ENCODE measurements at places on chromosomes 2 and 18.
A peak's percentile ranks its signal among the peaks of the same experiment; 100 is the strongest.

GRCh38 chr2:6353669-6354068, 512.0 kb downstream of the CMPK2 start:
- DNase-seq, result no peak

- peak; percentile 43 for DNase-seq
These were observed 145.3 kb upstream of the ITGA4 start for GRCh38 chr2:181311837-181312236.

- DNase-seq, result no peak
These were observed 47.9 kb downstream of the FRZB start for GRCh38 chr2:182818501-182818900.

DNA sequence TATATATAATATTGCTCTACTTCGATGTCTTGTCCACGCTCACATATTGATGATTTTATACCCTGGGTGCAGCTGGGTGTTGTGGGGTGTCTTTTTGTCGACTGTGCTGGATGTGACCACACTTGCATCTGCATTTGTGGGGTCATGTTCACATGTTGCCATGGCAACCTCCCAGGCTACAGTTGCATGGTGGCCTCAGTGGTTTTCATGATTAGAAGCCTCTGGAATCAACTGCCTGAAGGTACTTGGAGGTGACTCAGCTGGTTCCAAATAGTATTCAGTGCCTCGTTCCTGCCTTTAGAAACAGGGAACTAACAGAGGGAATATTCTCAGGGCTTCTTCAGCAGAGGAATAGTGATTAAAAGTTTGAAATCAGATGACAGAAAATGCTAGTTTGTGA, 166.3 kb upstream of the NYAP2 start:
- DNase-seq, result no peak

GRCh38 chr2:237593596-237594320, 3.2 kb upstream of the RAB17 start:
- DNase-seq, result no peak

DNA sequence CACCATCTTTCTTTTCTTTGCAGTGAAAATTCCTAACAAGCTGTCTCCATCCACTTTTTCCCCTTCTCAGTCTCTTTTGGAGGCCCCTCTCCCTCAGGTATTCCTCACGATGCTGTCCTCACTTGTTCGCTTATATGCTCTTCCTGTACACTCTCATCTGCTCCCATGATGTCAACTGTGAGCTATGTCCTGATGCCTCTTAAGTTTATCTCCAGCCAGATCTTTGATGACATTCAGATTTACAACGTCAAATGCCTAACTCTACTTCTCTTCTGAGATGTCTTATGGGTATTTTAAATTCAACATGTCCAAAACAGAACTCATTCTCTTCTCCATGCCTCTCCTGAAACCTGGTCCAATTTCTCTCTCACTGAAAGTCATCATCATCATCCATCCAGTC, 55.1 kb upstream of the SERTAD2 start:
- no peak for DNase-seq

DNA sequence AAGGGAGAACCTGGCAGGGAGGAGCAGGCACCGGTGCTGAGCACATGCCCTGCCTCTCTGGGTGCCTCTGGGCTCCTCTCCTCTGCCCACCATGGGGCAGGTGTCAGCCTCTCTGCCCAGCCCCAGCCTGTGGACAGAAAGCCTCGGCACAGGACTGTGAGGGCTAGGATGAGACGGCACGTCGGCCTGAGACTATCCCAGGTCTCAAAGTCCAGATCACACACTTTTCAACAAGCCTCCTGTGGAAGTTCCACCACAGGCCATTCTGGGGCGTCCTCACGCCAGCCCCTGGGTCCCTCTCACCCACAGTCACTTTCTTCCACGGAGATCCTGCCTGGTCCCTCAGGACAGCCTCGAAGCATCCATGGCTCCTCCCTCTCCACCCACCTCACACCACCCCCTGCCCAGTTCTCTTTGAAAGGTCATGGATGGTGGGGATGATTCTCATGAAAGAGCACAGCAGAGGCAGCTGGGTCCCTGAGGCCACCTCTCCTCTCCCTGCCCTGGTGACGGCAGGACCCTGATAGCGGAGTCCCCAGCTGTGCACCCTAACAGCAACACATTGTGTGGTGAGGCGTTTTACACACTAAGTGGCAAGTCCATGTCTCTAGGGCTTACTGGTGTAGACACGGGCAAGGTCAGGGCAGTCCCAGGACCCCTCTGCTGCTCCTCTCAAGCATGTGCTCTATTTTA, 569.4 kb upstream of the SALL3 start:
- no peak for DNase-seq

DNA sequence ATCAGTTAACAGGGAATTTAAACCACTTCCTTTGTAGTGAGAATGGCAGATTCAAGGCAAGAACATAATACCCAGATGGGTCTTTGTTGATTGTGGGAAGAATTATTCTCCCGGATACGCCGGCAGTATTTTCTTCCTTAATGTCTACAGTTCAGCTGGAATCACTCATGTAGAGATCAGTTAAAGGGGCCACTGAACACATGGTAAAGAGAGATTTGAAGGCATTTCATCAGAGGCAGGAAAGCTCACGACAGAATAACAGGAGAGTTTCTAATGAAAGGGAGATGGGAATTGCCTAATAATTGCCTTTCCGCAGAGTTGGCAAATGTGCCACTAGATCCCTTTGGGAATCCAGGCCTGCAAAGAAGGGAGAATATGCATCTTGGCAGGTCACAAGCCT, 327.7 kb upstream of the ZNF804A start:
- DNase-seq, result no peak

DNA sequence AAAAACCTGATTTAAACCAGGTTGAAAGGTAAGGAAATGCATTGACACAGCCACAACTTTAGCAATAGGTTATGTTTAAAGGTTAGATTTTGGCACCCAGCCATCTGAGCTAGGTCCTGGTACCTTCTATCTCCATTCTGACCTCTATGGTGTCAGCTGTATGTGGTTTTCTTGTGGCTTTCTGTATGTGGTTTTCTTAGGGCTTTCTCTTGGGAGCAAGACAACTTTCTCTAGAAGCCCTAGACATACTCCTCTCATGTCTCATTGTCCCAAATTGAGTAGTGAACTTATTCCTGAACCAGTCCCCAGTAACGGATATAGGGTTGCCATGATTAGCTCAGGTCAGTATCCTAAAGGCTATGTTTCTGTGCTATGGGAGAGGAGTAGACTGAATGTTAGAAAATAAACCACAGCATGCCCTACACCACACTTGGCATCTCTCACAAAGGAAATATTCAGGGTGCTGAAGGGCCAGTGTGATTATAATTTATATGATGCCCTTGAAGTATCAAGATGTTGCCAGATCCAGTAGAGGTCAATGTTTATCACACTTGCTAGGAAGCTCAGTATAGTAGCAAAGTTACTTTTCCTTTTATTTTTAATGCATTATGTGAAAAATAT, 176.1 kb downstream of the CAPN13 start:
- peak; percentile 4 for DNase-seq

DNA sequence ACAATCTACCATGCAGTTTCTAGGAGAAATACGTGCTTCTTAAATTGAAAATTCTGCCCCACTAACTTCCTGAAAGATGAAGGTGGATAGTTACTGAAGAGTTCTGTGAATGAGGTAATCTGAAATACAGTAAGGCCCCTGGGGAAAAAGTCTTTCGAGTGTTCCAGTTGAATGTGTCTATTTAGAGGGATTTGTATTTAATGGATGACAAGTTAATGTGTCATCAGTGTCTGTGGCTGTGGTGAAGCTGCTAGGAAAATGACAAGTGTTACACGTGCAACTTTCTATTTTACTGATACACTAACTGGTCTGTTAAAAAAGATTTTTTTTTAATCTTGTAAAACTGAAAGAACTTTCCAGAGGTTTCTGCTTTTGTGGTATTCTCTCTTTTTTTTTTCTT, 384.6 kb downstream of the STK39 start:
- DNase-seq, result no peak

GRCh38 chr2:43057026-43057741, 169.2 kb downstream of the ZFP36L2 start:
- no peak for DNase-seq

DNA sequence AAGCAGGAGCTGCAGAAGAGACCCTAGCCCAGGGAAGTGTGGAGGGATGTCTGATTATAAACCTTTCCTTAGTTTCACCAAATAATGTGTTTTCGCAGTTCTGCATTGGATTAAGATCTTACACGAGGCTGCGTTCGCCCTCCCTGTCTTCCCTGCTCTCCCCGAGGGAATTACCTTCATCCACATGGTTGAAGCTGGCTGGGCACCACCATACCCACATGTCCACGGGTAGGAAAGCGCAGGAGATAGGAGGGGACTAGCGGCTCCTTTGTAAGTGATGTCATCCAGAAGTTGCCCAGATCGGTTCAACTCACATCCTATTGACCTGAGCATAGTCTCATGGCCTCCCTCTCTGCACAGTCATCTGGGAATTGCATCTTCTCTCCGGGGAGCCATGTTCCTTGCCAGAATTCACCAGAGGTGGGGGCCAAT, 1.1 kb downstream of the TTL start:
- DNase-seq, result no peak

GRCh38 chr18:48428475-48429177, 19.4 kb upstream of the ZBTB7C start:
- no peak for DNase-seq

- no peak for DNase-seq
These were observed 118.2 kb upstream of the IL1R2 start for GRCh38 chr2:101873543-101873942.

DNA sequence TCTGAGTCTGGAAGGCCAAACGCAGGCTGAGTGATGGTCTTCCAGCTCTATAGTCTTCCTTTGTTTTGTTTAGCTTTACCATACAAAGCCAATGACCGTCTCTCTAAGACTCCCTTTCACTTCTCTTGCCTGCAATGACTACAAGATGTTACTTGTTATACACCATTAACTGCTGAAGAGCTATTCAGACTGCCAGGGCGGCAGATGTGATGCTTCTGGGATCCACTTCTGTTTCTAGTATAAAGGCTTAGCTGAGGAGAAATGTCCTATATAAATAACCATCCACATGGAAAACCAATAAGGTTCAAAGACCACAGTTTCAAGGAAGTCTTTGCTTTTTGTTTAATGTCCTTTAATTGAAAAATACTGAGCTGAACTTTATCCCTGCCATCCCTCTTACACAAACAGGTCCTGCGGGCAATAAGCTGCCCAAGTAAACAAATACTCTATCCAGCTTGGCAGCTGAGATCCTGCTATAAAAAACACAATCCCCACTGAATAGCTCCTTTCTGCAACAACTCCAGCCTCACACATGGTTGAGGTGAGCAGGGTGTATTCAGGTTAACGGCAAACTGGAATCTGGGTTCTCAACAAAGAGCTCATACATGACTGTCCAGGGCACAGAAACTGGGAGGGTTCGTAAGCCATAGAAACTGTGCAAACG, 124.6 kb downstream of the VIT start:
- no peak for DNase-seq

- DNase-seq, result no peak
These were observed 418.8 kb upstream of the NETO1 start for GRCh38 chr18:73286584-73286983.

DNA sequence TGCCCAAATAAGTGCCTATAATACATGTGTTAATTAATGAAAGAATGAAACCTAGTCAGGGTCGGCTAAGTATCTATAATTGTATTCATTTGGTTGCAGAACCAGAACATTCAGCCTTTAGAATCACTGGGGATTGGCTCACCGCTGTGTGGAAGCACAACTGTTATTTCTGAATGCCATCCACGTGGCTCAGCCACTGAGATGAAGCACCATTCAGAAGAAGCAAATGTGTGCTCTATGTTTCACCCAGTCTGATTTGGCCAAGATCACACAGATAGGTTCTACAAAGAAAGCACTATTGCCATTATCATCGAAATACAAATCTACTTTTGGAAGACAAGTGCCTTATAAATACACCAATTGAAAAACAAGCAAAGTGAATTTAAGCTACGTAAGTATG, 30.6 kb upstream of the SPOPL start:
- DNase-seq, result no peak

DNA sequence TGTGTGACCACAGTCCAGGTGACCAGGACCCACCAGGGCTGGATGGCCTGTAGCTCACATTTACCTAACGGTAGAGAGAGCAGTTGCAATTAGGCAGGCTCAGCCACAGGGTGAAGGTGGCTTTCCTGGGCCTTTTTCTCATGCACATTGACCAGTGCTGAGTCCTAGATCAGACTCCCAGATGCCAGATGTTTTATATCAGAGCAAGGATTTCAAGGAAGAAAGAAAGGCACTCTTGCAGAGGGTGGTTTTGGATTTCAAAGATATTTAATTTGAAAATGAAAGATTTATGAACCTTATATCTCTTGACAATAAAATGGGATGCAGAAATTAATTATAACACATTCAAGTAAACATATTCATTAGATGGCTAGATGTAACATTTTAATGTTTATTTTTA, 694.2 kb upstream of the GYPC start:
- no peak for DNase-seq

- DNase-seq, result no peak
These were observed 48.2 kb upstream of the SLC14A2 start for GRCh38 chr18:45567123-45567522.

GRCh38 chr2:153940511-153940910, 68.8 kb downstream of the GALNT13 start:
- no peak for DNase-seq

DNA sequence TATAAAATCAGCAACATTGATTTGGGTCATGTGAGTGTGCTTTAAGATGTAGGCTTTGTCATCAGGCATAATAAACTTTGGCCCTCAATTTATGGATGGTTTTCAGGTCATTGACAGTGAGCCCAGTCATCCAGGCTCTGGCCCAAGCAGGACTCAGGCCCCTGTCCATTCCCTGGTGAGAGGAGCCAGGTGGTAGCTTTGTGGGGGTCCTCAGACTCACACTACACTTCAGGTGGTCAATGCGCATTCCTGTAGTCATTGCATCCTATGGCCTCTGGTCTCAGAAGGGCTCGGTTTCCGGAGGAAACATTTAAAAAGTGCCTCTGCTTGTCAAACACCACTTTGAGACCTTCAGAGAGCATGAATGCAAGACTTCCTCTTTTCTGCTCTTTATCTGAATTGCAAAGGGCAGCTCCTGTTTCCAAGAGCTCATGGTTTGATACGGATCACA, 20.2 kb downstream of the LGALSL start:
- DNase-seq, result no peak

- DNase-seq, result no peak
These were observed 83.7 kb downstream of the FMNL2 start for GRCh38 chr2:152418688-152419087.

All from CD4-positive, alpha-beta T cell treated with Interleukin-15 for 4 hours (primary cell).